Hippocampal formation (tissue), 2 donors: ENCODE measurements at places on chromosomes 3 and 15.

- DNase-seq: no peak
These were observed 17.0 kb downstream of the RPSA start for GRCh38 chr3:39423436-39423970.

DNA sequence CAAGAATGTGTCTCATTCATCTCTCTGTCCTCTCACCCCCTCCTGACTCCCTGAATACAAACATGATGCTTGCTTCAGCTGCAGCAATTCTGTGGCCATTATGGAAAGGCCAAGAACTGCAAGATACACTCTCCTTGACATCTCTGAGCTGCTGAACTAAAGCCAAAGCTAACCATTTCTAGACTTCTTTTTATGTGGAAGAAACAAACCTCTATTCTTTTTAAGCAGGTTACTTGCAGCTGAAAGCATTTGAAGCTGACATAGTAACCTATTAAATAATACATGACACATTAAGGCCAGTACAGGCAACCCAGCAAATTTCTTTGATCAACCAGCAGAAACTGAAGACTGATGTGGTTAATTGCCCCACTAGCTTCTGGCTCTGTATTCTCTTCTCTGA is 17.5 kb downstream of the FHIT start:
- no peak for DNase-seq

GRCh38 chr3:25427155-25427554 is 908 bp upstream of the RARB start:
- no peak for DNase-seq

DNA sequence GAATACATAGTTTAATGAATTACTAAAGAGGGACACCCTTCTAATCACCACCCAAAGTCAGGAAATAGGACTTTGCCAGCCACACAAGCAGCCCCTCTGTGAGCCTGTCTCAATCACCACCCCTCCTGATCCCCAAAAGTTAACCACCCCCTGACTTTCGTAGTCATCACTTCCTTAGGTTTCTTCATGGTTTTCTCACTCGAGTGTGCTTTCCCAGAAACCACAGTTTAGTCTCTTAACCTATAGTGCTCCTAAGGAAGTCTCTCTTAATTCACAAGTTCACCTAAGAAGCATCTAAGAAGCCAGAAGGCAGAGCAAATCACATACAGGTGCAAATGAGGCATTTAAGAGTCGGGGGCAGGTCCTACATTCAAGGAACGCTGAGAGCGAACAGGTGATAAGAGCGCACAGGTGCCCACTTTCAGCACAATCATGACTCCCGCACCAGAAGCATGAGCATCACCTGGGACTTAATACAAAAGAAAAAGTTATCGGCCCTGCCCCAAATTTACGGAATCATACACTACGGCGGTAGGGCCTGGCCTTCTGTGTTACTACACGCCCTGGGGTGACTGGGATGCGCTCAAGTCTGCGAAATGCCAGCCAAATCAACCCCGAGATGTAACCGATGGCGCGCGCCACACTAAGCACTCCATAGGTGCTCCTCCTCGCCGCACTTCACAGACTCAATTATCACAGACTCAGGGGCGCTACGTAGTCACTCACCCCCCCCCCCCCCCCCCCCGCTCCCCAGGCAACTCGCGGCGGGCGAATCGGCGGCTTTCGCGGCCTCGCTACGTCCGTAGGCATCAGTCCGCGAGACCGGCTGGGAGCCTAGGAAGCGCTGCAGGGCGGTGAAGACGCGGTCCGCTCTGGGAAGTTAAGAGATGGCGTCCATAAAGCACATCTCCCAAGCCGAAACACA is 815 bp downstream of the ULK4 start:
- DNase-seq: no peak

- no peak for DNase-seq
These were observed 6.6 kb upstream of the SELENOS start for GRCh38 chr15:101283931-101284330.

DNA sequence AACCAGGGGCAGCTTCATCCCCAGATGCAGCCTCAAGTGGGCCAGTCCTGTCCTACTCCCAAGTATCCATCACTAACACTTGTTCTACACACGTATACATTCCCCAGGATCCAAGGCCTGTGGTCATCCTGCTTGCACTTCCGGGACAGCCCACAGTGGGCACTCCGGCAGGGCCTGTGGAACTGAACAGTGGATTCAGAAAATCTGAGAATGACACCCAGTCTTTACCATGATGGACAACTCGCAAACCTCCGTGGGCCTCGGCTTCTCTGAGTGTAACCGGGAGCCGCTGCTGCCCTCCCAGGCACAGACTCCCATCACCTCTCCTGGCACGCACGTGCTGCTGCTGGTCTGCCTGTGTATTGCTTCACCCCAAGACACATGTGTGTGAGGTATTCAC is 59.6 kb downstream of the ATP10A start:
- no peak for DNase-seq

DNA sequence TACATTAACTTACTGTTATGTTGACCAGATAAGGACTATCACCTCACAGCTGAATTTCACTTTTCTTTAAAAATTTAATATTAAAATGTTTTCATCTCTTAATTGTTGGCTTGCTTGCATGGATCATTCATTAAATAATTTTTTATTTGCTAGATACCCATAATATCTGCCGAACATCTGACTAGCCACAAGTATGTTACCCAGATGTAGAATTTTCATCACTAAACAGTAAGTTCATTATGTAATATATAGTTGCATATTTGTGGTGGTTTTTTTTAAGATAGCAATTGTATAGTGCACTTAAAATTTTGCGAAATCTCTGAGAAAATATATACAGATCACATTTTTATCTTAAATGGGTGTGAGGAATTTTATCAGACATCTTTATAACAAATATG is 190.4 kb downstream of the MBNL1 start:
- DNase-seq: no peak

DNA sequence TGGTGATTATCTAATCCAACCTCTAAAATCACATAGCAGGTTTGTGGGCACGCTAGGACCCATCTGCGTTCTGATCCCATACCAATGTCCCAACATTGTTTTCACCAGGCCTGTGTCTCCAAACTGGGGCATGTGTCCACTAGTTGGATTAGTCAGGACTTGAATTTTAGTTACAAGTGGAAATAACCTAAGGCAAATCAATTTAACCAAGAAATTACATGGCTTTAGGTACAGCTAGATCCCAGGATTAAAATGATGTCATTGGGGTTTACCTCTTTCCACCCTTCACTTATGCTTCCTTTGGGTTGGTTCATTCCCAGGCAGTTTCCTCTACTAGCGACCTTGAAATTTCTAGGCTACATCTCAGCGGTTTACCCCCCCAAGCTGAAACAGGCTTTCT is 47.2 kb upstream of the PXYLP1 start:
- DNase-seq: no peak

- DNase-seq: no peak
These were observed 54.5 kb downstream of the HSPBAP1 start for GRCh38 chr3:122739172-122739571.

- no peak for DNase-seq
These were observed 90.7 kb downstream of the NR2F2 start for GRCh38 chr15:96421178-96421601.

GRCh38 chr3:16200411-16200810 is 25.9 kb downstream of the GALNT15 start:
- DNase-seq: no peak

DNA sequence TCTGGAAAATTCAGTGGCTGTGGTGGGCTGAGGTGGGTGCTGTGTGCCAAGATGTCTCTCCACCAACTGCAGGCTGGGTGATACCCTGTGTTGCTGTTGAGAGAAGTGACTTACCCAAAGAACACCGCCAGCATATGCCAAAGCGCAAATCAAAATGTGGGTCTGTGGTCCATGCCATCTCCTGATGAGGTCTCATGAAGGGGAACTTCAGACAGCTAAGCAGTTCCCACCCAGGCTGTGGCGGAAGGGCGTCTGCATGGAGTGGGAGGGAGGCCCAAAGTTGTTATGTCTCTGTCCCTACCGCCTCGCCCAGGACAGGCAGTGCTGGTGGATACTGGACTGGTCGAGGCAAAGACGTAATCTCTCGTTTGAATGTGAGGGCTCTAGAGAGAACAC is 70.9 kb upstream of the PLXNA1 start:
- no peak for DNase-seq

GRCh38 chr3:43497422-43497821 is 124.4 kb downstream of the ANO10 start:
- DNase-seq: no peak

DNA sequence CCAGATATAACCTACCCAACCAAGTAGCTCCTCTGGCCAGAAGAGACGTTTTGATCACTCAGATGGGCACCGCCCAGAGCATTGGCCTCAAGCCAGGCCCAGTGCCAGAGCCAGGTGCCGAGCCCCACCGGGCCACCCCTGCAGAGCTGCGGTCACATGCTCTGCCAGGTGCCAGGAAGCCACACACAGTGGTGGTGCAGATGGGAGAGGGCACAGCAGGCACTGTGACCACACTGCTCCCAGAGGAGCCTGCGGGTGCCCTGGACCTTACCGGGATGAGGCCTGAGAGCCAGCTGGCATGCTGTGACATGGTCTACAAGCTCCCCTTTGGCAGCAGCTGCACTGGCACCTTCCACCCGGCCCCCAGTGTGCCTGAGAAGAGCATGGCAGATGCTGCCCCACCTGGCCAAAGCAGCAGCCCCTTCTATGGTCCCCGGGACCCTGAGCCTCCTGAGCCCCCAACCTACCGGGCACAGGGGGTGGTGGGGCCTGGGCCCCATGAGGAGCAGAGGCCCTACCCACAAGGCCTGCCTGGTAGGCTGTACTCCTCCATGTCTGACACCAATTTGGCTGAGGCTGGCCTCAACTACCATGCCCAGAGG is 19.1 kb upstream of the APEH start:
- DNase-seq: no peak

DNA sequence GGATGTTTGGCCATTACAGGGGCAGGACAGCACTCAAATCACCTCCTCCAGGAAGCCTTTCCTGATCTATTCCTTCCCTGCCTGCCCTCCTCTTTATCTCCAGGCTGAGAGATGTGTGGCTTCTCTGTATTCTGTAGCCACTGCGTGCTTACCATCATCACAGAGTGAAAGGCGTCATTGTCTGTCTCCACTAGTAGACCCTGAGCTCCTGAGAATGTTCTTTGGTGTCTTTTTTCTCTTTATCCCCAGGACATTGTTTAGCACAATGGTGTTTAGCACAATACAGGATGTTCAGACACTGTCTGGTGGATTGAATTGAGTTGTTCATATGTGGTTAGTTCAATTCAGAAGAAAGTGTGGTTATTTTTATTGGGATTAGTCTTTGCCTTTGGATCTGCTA is 26.2 kb upstream of the LARS2 start:
- DNase-seq: no peak

DNA sequence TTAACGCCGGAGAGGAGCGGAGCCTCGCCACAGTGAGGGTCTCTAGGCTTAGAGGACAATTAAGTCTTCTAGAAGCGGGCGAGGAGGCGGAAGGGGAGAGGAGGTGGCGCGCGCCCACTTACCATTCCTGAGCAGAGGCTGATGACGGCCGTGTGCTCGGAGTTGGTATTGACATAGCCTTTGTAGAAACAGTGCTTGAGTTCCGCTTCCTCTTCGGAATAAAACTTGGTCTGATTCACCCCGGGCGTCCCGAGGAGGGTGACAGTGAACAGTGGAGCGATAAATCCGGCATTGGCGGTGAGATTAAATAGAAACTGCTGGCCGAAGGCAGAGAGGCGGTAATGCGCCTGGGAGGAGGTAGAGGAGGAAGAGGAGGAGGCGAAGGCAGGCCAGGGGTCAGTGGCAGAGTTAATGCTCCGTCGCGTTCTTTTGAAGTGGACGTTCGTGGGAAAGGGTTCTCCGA is 1.3 kb downstream of the ADAMTS9 start:
- no peak for DNase-seq

DNA sequence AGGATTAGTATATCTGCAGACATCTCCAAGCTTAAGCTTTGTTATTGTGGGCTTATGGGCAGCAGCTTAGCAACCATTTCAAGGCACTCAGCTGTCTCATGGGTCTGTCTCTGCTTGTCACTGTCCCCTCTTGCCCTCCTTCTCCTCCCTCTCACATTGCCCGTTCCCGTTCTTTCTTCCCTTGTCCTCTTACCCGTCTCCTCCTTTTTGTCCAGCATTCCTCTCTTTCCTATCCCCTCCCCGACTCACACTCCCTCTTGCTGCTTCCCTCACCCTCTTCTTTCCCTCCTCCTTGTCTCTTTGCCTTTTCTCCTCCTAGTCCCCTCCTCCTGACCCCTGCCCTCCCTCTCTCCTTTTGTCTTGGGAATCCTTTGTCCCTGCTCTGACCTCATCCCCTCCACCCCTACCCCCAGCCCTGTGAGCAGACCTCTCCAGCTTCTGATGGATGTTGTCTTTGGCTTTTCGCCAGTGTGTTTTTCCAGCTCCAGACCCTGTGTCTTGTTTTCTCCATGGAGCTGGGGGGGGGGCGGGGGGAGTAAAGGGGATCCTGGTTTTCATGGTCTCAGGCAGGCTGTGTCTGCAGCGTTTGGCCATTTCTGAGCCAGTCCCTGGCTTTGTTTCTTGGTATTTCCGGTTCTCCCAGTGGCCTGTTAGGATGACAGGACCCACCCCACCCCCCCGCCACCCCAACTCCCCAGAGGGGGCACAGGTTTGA is 47.9 kb upstream of the TRAK1 start:
- no peak for DNase-seq

GRCh38 chr15:65712415-65712814 is 79.7 kb downstream of the DENND4A start:
- no peak for DNase-seq

DNA sequence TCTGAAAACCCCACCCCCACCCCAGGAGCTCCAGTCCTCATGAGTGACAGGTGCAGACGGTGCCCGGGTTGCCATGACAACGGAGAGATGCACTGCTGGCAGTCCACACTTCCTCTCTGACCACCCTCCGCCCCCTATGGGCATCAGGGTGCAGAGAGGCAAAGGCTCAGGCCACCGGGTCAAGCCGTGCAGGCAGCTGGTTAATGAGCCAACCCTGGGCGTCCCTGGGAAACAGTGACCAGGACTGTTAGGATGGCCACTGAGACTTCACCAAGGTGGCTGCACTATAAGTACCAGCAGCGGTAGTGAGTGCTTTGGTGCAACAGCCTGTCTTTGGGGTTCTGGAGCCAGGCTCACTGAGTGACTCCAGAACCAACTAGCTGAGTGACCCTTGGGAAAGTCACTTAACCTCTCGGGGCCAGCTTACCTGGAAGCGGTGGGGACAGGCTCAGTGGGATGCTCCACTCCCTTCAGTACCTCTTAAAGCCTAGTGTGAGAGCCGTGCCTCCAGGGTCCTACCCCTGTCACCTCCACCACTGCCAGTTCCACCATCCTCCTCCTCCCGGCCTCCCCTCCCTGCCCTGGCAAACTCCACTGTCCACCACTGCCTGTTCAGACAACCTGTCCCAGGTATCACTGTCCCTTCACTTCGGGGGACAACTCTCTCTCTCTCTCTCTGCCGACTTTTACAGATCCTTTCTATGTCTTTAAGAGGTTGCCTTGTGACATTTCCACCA is 121.0 kb upstream of the PRR20G start:
- no peak for DNase-seq
